ENCODE measurements at places on chromosomes 3 and 15.

DNA sequence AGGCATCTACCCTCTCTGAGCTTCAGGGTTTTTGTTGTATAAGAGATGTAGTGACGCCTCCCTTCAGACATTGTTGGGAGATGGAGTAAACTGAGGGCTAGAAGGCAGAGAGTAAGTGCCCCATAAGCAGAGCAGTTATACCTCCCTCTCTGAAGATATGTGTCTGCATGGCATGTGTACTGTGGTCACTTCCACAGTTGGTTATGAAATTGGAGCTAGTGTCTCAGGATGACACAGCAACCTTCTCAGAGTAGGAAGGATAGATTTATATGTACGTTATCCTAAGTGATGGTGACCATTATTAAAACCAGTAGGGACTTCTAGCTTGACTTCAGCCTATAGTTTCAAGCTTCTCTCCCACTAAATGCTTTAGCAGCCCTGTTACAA lies 17.9 kb downstream of the PXK start:
- DNase-seq: no peak

DNA sequence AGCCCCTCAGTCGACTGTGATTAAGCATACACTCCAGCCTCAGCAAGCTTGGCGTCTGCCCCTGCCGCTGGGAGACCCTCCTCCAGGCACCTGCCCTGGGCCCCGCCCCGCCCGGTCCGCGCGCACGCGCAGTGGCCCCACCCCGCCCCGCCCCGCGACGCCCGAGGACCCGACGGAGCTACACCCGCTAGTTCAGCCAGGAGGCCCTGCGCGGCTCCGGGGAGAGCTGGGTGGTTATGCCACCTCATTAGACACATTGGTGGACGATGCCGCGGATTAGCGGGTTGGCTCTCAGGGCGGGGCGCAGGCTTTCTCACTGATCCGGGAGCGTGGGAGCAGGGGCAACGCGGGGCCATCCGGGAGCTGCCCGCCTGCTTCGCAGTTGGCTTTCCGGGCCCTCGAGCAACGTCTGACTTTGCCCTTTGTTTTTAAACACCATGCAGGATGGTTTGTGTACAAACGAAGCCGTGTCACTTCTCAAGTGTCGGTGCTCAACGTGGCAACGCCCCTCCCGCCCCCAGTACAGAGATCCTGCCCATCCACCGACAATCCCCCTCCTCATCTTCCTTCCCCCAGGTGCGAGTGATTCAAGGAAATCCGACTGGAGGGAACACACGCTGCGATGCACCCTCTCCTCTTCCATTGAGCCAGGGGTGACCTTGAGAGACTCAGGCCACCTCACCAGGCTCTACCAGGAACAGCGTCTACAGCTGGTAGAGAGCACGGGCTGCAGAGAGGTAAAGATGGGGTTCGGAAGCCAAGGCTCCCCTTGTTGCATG lies 109.3 kb downstream of the SHQ1 start:
- peak; percentile 28 for DNase-seq

DNA sequence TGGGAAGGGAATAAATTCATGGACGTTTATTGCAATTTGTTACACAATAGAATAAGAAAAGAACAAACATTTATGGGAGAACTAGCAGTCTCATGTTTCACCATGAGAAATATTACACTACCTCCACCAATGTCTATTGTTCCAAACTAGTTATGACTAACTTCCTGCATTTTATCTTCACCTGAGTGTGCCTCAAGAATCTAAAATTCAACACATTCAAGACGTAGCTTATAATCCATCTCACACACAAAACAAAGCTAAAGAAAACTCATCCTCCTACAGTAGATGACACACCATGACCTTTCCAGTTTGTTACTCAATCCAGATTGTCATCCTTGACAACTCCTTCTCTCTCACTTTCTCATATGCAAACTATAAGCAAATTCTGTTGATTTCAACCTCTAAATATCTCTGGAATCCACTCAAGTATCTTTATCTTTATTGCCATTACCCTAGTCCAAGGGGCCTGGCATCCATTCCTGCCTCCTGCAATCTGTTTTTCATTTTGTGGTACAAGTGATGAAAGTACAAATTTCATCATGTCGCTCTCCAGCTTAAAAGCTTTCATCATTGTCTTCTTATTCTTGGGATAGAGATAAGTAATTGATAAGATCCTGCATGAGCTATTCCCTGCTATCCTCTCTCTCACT lies 229.9 kb downstream of the NR2F2 start:
- DNase-seq: no peak

DNA sequence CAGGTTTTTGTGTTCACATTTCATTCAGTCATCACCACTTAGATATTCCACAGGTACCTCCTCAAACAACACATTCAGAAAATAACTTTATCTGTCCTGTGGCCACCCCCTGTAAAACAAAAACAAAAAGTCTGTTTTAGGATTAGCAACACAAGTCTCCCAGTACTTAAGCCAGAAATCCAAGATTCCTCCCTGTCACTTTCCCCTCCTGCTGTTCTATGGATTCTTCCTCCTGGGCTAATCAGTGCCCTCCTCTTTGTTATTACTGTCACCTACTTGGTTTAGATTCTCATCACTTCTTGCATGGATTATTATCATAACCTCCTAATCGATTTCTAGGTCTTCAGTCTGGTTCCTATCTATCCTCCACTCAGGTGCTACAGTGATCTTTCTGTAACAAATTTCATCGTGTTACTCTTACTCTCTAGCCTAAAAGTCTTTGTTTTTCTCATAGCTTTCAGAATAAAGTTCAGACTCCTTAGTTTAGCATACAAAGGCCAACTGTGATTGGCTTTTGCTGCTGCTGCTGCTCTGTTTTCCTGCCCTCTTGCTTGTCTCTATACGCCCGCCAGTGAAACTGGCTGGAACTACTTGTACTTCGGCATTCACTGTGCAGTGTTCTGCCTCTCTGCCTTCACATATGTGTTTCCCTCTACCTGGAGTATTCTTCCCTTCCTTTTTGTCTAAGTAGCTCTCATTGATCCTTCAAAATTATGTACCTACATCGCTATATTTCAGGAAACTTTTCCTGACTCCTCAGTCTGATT lies 32.2 kb downstream of the PPP2R3A start:
- no peak for DNase-seq

DNA sequence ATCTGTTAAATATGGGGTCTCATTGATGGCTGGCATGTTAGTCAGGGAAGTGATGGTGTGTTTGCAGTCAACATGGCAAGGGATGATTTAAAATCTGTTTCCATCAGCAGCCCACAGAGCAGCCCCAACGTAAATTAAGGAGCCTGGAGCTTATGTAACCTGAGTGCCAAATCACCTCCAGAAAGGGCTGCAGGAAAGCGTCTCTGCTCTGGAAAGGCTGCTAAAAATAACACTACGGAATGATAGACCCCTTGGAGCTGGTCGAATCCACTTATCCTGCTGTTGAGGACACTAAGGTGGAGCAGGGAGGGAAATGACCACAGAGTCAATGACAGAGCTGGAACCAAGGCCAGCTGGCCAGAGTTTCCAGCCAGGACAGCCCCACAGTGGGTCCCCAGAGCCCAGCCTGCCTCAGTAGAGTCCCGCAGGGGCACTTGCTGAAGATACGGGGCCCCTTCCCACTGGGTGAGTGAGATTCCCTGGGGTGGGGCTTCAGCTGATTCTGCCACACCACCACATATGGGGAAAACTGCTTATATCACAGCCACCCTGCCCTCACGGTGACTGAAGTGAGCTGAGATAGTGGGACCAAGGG lies 63.5 kb downstream of the EPHB1 start:
- no peak for DNase-seq
